ENCODE measurements at places on chromosomes 3 and 15.

- no peak for DNase-seq
Measured at GRCh38 chr3:81485444-81485865, 276.0 kb downstream of the GBE1 start.

DNA sequence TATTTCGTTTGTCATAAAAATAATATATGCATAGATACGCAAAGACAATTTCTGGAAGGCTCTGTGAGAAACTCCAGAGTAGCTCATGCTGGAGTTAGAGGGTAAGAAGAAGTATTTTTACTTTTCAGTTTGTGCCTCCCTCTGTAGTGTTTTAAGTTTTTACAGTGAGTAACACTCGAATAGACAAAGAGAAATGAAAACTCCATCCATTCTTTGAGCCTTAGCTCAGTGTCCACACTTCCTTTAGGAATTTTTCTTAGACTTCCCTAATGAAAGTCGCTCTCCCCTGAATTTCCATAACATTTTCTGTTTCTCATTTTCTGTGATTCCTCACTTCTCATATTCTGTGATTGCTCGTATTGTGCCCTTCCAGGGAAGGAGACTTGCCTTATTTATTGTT lies 2.1 kb downstream of the BLOC1S6 start:
- no peak for DNase-seq

GRCh38 chr3:67059443-67059842 lies 61.3 kb downstream of the KBTBD8 start:
- DNase-seq = no peak

GRCh38 chr3:42053476-42053875 lies 37.7 kb upstream of the TRAK1 start:
- DNase-seq = no peak

- DNase-seq = no peak
Measured at GRCh38 chr3:187518616-187519015, 150.4 kb downstream of the RTP4 start.

DNA sequence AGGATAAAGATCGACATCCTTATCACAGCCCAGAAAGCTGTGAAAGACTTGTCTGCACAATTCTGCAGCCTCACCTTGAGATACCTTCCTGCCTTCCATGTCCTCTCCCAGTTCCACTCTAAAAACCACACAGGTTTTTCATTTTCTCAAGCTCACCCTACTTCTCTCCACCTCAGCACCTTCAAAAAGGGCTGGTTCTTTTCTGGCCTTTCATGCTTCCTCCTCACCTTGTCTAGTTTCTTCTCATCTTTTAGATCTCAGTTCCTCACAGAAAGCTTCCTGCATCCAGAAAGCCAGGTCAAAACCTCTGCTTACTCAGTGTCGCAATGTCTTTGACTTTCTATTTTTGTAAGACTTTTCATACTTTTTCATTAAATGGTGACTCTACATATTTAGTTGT lies 140.2 kb upstream of the STT3B start:
- no peak for DNase-seq

GRCh38 chr3:97763586-97764406 lies 762 bp upstream of the ARL6 start:
- DNase-seq = no peak

DNA sequence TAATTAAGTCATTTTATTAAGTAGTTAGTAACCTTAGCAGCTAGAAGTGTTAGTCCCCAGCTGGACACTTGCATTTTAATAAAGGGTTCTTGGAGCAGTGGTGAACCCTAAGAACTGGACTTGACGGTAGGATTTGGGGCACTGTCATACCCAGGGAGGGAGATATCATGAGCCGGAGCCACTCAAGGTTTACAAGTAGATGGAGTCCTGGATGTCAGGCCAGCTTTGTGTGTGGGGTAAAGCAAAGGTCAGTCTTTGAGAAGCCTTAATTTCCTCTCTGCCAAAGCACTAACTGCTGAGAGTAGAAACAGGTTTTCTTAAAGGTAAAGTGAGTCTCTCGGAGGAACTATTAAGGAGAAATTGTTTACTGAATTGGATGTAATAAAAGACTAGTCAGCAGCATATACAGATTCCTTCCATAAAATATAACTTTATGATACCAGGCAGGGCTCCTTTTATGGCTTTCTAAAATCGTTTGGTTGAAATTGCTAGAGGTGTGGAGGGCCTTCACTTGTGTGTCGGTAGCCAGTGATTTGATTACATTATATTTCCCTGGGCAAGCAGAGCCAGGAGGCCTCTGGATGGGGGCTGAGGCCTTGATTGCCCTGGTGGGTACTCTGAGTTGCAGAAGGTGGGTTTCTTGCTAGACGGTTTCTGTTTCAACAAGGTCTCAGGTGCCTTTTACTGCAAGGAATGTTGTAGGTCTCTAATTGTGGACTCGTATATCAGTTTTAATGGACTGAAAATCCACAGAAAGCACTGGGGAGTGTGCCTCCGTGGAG lies 23.1 kb downstream of the SQOR start:
- DNase-seq = no peak
